ENCODE measurements at places on chromosomes 6 and 20. TPM values are rescaled to one million over a fixed set of nuclear protein-coding genes. Genes with fewer than 3 reads are reported as not detected.

The NOX3 gene
- not detected for total RNA-seq

The PPP1R16B gene
- total RNA-seq = 0.13 TPM

The TINAG gene
- total RNA-seq = not detected

The ABRACL gene
- 17.8 TPM for total RNA-seq

The UNC93A gene
- not detected for total RNA-seq

The POLH gene
- 28.0 TPM for total RNA-seq

The ELOVL4 gene
- total RNA-seq = 5.4 TPM
